ENCODE measurements at places on chromosomes 5 and 9.

GRCh38 chr5:160363660-160364395 lies 6.6 kb downstream of the C1QTNF2 start:
- DNase-seq: no peak

DNA sequence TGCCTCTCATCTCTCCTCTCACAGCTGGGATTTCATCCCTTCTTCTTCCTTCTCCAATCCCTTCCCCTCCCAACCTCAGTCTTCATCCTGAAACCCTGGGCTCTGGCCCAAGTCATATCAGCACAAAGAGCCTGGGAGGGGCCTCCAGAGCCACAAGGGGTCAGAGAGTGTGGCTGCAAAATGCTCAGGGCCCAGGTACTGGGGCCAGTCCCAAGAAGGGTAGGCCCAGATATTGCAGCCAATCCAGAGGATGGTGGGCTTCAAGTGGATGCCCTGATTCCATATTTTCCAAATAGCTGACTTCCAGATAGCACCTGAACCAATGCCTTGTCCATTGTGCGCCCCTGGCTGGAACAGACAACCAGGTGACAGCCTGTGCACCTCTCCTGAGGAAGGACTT lies 193.9 kb downstream of the MED10 start:
- no peak for DNase-seq

DNA sequence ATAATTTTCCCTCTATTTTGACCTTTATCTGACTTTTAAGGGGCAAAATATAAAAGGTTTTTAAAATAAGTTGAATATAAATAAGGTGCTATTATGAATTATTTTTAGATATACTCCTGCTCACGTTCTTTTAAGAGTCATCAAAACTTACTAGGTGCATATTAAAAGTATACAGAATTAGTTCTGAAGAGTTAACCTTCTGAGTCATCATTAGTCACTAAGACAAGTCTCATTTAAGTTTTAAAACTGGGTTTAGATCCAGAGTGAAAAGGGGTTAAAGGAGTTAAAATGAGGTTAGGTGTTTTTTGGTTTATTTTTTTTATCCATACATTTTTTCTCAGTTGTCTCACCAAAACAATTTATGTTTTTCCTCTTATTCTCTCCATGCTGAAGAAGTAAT lies 41.7 kb downstream of the SMIM15 start:
- DNase-seq: no peak

DNA sequence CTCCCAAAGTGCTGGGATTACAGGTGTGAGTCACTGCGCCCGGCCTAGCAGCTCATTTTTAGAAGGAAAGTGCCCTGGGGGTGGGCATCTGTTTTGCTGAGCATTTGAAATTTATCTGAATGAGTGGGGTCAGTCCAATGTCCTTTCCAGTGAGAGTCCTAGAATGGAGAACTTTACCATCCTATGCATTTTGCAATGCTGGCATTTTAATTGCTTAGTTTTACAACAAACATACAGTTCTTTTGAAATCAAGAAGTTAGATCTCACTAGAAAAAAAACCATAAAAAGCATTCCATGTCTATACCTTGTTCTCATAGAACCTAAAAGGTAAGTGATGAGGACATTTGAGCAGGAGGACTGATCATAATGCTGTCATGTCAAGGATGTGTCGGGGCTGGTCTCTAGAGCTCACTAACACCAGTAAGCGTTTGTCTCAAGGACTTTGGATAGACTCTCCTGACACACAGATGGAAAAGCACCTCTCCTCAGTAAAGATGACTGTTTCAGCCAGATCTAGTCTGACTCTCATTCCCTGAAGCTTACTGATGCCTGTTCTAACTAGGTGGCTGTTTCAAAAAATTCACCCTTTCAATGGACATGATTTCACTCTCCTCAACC lies 83.9 kb downstream of the DCP2 start:
- no peak for DNase-seq

DNA sequence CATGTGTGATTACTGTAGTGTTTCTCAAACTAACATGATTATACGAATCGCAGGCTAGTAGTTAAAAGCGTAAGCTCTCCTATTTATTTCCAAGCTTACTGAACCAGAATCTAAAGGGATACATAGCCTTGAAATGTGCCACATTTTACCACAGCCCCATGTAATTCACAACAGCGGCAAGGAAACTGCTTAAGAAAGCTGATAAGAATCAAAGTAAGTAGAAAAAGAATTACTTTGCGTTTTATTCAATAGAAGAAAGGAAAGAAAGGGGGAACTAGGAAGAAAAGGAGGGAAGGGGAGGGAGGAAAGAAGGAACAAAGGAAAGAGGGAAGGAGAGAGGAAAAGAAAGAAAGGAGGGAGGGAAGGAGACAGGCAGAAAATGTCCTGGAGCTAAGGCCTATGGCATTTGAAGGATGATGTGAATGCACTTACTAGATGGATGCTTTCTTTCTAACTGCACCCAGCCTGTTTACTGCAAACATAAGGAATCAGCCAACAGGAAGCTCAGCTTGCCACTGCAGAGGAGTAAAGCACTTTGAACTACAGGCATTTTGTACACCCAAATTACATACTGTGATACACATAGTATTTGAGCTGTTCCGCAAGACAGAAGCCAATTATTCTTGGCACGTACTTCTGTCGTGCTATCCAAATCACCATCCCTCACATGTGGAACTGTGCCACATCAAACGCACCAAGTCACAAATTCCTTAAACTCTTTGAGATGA lies 521.7 kb downstream of the RAB3C start:
- DNase-seq: no peak

DNA sequence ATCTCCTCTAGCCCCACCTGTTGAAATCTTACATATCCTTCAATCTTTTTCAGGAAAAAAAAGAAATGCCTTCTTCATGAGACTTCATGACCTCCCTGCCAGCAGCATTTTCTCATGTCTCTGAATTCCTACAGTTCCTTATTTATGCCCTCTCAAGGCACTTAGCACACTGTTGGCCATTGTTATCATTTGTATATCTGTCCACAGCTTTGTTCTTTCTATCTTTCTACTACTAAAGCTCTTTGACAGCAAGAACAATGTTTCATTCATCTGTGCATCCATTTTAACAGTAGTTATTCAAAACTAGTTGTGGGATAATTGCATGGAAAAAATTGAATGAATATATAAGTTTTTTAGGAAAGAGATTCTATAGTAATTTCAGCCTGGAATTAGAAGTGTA lies 20.9 kb upstream of the GZMA start:
- DNase-seq: no peak

DNA sequence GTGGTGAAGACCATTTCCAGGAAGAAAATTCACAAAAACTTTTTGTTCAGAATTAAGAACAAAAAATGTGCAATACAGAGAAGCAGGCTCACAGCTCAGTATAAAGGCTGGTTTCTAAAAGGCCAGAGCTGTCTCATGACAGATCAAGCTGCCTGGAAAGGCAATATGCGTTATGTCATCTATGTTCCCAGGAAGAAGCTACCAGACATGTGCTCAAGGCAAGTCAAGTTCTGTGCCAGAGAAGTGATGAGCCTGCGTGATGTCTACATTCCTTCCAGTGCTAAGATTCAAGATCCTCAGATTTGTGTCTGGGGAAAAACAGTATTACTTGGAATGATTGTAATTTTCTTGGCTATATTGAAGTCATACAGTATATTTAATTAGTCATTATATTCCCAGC lies 104.3 kb downstream of the PDE4D start:
- no peak for DNase-seq

- no peak for DNase-seq
These were observed 41.5 kb downstream of the DCP2 start for GRCh38 chr5:113017881-113018635.

DNA sequence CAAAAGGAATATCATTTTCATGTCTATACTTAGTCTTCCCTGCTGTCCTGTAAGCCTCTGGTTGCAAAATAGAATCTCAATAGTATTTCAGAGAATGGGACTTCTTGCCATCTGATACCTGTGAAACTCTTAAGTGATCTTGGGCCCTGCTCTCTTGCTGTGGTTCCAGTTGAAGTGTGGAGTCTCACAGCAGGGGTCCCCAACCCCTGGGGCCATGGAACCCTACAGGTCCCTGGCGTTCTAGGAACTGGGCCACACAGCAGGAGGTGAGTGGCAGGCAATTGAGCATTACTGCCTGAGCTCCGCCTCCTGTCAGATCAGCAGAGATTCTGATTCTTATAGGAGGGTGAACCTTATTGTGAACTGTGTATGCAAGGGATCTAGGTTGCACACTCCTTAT lies 65.9 kb downstream of the ZSWIM6 start:
- DNase-seq: no peak

- DNase-seq: no peak
These were observed 64.1 kb upstream of the TLE1 start for GRCh38 chr9:81753436-81753835.

GRCh38 chr5:121987685-121988073 lies 25.9 kb downstream of the SRFBP1 start:
- DNase-seq: no peak

GRCh38 chr5:94467346-94467953 lies 151.0 kb downstream of the KIAA0825 start:
- no peak for DNase-seq

- no peak for DNase-seq
These were observed 20.7 kb upstream of the MOCS2 start for GRCh38 chr5:53130266-53130665.

GRCh38 chr9:109828254-109828653 lies 48.3 kb downstream of the PALM2AKAP2 start:
- no peak for DNase-seq

GRCh38 chr9:19137282-19137681 lies 10.0 kb upstream of the PLIN2 start:
- DNase-seq: no peak

DNA sequence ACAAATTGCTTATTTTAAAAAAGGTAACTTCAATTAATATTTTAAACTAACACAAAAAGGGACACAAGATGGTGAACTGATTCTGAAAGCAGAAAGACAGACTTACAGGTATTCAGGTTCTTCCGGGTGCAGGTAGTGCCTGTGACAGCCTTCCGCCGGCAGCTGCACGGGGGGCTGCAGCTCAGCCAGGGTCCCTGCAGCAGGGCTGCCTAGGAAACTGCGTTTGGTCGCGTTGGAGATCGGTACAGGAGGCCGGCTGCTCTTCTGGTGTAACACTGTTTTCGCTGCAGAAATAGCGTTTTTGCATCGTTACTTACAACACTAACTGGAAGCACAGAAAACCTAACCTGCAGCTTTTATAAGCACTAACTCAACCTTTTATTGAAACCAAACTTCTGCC lies 80.0 kb downstream of the CAMSAP1 start:
- no peak for DNase-seq

GRCh38 chr5:30765227-30765626 lies 428.3 kb upstream of the CDH6 start:
- no peak for DNase-seq

- DNase-seq: no peak
These were observed 548.8 kb downstream of the EFNA5 start for GRCh38 chr5:107121793-107122519.
